Naive thymus-derived CD4-positive, alpha-beta T cell (primary cell): ENCODE measurements at places on chromosomes 2 and 18. TPM values are rescaled to one million over a fixed set of nuclear protein-coding genes. Genes with fewer than 3 reads are reported as not detected.

- DNase-seq, result peak; percentile 68
Measured at GRCh38 chr2:181466661-181467576, 9.7 kb downstream of the ITGA4 start.

CNGA3 gene
- not detected for polyA plus RNA-seq

DLGAP1 gene
- polyA plus RNA-seq, result not detected

- DNase-seq, result no peak
Measured at GRCh38 chr18:45788861-45789260, 36.6 kb upstream of the SIGLEC15 start.

- DNase-seq, result no peak
Measured at GRCh38 chr2:187054501-187055319, 205.7 kb upstream of the ZSWIM2 start.

ZFAND2B gene
- 72.4 TPM for polyA plus RNA-seq

UBE2E3 gene
- polyA plus RNA-seq, result 50.8 TPM

DNA sequence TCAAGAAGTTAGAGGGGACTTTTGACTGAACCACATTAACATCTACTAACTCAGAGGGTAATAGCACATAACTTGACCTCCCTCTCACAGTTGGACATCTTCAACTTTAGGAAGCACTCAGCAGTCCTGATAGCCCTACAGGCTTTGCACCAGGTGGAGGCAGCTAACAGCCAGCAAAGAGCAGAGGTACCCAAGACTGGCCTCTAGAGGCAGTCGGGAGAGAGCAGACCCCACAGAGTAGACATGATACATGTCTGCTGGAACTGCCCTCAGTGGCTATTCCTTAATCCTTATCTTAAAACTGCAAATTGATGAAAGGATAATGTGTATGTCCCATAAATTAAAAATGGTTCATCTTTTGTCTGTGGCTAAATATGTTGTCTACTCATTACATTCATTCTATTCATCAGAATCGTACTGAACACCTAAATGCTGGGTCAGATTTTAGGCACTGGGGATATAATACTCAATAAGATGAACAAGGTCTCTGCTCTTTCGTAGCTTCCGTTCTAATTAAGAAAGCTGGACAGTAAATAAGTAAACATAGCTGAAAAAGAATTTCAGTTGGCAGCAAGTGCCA lies 49.8 kb downstream of the CAB39 start:
- DNase-seq, result peak; percentile 22

MATN3 gene
- not detected for polyA plus RNA-seq

DNA sequence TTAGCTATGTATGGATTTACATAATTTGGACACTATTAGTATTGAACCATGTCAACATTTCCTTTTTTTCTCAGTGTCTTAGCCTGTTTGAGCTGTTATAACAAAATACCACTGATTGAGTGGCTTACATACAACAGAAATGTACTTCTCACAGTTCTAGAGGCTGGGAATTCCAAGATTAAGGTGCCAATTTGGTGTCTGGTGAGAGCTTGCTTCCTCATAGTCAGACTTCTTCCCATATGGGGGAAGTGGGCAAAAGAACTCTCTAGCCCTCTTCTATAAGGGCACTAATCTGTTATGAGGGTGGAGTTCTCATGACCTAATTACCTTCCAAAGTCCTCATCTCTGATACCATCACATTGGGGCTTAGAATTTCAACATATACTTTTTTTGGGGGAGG lies 12.6 kb downstream of the ZNF804A start:
- no peak for DNase-seq

- no peak for DNase-seq
Measured at GRCh38 chr18:46793565-46793964, 36.7 kb upstream of the ST8SIA5 start.

LRRTM1 gene
- polyA plus RNA-seq, result not detected

DNA sequence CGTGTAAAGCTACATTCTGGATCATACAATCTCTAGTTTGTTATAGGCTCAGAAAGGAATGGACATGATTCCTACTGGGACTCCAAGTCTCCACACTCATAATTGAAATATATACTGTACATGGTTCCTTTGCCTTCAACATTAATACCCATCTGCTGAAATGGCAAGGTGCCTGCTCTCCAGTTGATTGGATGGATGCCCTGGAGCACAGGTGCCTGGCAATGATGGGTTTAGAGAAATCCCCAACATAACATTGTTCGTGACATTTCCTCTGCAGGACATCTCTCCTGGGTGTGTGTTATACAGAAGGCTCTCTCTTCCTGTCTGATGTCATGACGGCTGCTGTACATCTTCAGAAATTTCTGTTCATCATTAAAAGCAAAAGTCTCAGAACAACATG lies 449.7 kb upstream of the CWC22 start:
- DNase-seq, result no peak

- no peak for DNase-seq
Measured at GRCh38 chr2:109151519-109151918, 22.5 kb downstream of the SH3RF3 start.

GRCh38 chr2:33074197-33074596 lies 127.4 kb downstream of the LTBP1 start:
- DNase-seq, result no peak

GRCh38 chr18:5879479-5879882 lies 15.8 kb downstream of the TMEM200C start:
- no peak for DNase-seq

DNA sequence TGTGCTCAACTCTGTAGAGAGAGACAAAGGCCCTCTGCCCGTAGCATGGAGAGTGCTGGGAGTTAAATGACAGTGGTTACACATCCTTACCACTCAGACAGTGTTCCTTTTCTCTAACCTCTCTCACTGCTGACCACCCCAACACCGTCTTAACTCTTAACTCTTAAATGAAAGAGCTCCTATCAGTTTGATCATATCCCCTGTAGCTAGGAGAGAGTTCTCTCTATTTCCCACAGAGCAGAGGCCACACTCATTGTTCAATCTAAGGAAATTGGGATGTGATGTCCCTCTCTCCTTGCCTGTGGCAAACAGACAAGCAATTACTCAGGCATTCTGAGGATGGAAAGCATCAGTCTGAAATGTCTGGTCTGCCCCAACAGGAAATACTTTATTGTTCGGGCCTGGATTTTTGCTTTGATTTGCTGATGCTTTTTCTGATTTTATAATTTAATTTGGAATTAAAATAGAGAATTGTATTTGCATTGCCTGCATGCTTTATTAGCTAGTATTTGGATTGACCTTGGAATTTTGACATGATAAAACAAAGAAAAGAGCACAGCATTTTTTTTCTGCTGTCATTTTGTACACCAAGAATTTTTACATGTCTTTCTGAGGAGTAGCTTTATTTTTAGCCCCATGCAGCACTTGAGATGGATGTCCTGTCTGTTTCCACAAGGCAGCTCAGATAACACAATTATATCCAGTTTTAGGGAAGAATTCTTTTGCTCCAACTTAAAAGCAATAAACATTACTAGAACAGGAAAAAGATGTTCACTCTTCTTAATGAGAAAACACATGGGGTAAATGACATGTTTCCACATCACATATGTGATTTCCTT lies 27.7 kb upstream of the IER3IP1 start:
- DNase-seq, result no peak

- DNase-seq, result no peak
Measured at GRCh38 chr2:236988690-236989624, 96.7 kb upstream of the COPS8 start.

SF3B1 gene
- 130 TPM for polyA plus RNA-seq

- no peak for DNase-seq
Measured at GRCh38 chr2:223314811-223315210, 262.8 kb downstream of the KCNE4 start.

GRCh38 chr2:123913143-123913735 lies 111.8 kb upstream of the CNTNAP5 start:
- no peak for DNase-seq

DNA sequence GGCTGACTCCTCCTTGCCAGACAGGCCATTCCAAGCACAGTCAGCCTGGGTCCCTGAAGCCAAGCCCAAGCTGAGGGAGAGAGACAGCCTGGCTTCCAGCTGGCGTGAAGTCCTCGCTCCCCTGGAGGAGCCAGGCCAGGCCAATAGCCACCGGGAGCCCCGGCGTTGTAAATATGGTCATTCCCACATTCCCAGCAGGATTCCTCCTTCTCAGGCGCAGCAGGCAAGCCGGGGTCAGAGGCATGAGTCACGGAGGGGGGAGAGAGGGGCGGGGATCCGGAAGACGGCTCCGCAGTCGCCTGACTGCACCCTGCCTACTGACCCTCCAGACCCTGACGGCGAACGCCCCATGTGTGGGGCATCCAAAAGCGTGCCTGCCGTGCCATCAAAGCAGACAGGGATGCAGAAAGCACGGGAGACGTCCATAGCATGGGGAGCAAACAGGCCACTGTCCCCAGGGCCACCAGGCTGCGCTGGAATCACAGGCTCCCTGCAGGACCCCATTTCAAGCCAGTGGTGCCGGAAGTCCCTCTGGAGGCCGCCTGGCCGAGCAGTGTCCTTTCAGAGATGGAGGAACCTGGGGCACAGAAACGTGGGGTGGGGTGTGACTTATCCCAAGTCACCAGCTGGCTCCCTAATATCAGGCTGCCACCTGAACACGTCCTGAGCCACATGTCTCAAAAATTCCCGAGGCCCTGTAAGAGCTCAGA lies 48.2 kb downstream of the TWIST2 start:
- DNase-seq, result no peak

GRCh38 chr18:6219116-6219717 lies 195.5 kb downstream of the L3MBTL4 start:
- DNase-seq, result no peak

SLC19A3 gene
- polyA plus RNA-seq, result not detected

DNA sequence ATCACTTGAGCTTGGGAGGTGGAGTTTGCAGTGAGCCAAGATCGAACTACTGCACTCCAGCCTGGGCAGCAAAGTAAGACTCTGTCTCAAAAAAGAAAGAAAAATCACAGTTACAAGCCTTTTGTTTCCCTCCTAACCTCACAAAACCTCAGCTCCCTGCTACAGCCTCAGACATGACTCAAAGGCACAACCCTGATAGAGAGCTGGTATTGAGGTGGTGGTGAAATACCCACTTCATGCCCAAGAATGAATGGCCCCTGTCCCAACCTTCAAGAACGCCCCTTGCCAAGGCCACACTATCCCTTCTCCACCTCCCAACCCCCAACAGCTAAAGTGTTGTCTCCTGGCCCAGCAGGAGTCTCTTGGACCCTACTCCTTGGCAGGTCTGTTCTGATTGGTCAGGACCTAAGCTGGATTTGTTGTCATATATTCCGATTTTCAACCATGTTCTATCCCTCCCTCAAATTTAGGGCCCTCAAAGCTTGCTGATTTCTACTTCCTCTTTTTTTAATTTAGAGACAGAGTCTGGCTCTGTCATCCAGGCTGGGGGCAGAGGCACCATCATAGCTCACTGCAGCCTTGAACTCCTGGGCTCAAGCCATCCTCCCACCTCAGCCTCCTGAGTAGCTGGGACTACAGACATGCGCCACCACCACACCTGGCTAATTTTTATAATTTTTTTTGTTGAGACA lies 61.9 kb upstream of the BZW1 start:
- DNase-seq, result no peak

GRCh38 chr2:217023611-217024010 lies 163.7 kb upstream of the TNP1 start:
- no peak for DNase-seq

GRCh38 chr2:221189431-221190067 lies 382.6 kb downstream of the EPHA4 start:
- no peak for DNase-seq

- DNase-seq, result no peak
Measured at GRCh38 chr2:168033966-168034365, 213.4 kb downstream of the STK39 start.

- DNase-seq, result no peak
Measured at GRCh38 chr2:120348134-120348736, 2.3 kb downstream of the INHBB start.

GBX2 gene
- polyA plus RNA-seq, result not detected

ZNF516 gene
- polyA plus RNA-seq, result 5.4 TPM

DNA sequence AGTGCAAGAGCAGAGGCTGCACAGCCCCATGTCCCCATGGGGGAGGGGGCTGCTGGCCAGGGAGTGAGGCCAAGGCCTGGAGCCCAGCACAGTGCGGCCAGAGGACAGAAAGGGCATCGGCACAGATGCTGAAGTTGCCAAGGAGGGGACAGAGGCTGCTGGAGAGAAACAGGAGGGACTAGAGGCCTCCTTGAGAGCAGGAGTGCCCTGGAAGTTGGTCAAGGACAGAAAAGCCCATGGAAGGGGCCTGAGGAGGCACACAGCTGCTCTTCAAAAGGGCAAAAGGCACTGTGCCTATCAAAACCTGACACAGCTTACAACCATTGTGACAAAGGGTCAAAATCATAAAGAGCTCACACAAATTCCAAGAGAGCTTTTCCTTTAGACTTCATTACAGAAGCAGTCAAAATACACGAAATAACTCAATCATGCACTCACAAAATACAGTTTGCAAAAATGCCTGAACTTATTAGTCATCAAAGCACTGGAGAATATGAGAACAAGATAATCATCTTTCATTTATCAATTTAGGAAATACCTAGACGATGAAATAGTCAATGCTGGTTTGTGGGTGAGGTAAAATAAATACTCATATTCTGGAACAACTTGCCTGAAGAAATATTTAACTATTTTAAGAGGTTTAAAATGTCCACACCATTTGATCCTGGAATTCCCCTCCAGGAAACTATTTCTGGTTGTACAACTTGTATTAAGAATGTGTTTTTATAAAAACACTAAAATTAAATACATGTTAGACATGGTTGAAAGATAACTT lies 79.6 kb downstream of the USP40 start:
- no peak for DNase-seq

EMILIN2 gene
- polyA plus RNA-seq, result 2.9 TPM

C1D gene
- polyA plus RNA-seq, result 57.2 TPM
